GM03348 (cell line): ENCODE measurements at places on chromosomes 2 and 18.

GRCh38 chr18:33928231-33928630 is 296.5 kb downstream of the NOL4 start:
- no peak for DNase-seq

GRCh38 chr18:48201337-48202005 is 207.7 kb downstream of the ZBTB7C start:
- DNase-seq: no peak

GRCh38 chr2:231000211-231000904 is 4.4 kb downstream of the SPATA3 start:
- DNase-seq: no peak

GRCh38 chr2:148201075-148202004 is 180.4 kb downstream of the MBD5 start:
- DNase-seq: peak; percentile 5

GRCh38 chr2:224416656-224417360 is 14.9 kb upstream of the FAM124B start:
- no peak for DNase-seq

DNA sequence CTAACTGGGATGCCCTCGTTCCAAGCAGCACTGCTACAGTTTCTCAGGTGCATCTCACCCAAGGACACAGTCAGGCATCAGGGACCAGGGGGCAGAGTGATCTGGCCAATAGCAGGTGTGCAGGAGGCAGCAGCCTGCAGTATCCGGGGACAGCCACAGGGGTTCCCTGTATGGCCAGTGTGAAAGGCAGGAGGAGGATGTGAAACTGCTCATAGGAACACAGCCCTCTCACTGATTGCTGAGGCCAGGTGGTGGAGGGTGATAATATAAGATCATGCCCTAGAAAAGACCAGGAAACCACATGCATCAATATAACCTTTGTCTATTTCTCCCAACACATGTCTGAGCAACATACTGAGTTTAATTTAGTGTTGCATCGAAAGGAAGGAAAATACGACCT is 112.7 kb upstream of the TACR1 start:
- no peak for DNase-seq

- DNase-seq: no peak
These were observed 30.1 kb downstream of the C1D start for GRCh38 chr2:68032702-68033101.

DNA sequence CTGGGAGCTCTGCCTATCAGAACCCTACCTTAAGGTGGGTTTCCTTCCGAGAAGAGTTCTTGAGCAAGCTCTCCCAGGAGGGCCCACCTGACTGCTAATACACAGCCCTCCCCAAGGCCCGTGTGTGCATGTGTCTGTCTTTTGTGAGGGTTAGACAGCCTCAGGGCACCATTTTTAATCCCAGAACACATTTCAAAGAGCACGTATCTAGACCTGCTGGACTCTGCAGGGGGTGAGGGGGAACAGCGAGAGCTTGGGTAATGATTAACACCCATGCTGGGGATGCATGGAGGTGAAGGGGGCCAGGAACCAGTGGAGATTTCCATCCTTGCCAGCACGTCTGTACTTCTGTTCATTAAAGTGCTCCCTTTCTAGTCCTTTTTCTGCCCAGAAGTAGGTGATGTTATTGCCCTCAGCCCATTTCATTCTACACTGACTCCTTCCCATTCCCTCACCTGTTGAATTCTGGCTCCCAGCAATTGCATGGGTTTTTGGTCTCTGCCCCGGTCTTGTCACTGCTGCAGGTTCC is 6.5 kb downstream of the TMEM37 start:
- no peak for DNase-seq

- no peak for DNase-seq
These were observed 240.1 kb upstream of the VRK2 start for GRCh38 chr2:57806449-57806968.

GRCh38 chr2:221203125-221203524 is 369.0 kb downstream of the EPHA4 start:
- DNase-seq: no peak

GRCh38 chr2:12170121-12170520 is 423.7 kb downstream of the LPIN1 start:
- DNase-seq: no peak

GRCh38 chr2:105802587-105802986 is 57.9 kb downstream of the NCK2 start:
- no peak for DNase-seq

DNA sequence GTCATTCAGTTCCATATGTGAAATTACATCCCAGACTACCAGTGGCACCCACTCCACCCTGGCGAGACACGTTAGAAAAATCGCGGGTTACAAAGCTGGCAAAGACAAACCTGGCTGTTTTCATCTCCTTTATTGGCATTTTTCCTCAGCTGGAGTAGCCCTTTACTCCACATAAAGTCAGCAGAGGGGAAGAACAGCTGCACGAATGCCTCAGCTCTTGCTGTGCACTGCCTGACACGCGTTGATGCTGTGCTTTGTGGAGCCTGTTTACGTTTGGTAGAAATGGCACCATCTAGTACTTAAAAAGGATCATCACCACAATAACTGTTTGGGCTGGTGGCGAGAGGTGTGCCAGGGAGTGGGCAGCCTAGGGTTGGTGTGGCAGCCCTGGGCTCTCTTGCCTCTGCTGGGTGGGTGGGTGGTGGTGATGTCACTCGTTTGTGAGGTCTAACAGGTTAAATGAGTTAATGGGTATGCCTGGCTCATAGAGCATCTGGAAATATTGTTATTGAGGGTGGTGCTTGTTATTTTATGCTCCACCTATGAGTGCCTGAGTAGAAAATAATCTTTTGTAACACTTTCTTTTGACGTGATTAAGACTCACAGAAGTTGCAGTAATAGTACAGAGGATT is 16.4 kb downstream of the FARP2 start:
- DNase-seq: no peak

DNA sequence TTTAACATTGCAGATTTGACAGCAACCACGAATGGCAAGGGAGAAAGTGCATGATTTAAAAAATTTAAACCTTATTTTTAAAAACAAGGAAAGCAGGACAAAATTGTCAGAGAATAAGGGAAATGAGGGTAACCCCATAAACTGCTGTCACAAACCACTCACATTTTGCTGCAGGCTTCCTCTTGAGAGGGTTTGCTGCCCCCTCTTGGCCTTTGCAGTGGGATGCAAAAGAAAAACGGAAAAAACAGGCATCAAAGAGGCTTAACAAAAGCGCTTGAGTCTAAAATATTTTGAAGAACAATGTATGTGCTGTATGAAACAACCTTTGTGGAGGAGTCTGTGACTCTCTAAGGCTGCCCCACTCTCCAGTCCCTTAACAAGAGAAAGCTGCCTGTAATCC is 91.6 kb downstream of the TMX3 start:
- peak; percentile 86 for DNase-seq

DNA sequence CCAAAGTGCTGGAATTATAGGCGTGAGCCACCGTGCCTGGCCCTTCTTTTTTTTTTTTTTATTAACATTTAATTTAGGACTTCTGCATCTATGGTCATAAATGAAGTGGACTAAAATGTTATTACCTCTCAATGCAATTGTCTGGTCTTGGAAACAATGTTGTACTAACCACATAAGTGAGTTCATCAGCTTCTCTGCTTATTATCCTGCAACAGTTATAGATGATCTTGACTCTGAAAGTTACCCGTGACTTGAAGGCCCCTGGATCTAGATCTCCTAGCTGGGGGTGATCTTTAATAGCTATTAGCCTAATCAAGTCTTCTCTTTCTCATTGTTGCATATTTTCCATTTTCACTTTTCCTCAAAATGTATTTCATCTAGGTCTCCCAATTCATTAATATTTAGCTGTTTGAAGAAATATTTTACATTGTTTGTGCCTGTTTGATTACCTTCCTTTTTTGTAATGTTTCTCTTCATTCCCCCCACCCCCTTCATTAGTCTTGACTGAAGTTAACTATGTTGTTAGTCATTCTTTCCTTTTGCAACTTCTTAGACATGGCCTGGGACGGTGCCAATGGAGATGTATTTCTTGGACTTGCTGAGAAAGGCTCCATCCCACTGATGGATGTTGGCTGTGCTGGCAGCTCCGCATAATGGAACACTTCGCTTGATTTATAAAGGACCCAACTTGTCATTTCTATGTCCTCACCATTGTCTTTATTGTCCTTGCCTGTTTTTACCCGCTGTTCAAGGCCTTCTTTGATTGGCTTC is 141.6 kb upstream of the RIOK3 start:
- DNase-seq: peak; percentile 71

- no peak for DNase-seq
These were observed 165.7 kb upstream of the PXDN start for GRCh38 chr2:1910021-1910420.

DNA sequence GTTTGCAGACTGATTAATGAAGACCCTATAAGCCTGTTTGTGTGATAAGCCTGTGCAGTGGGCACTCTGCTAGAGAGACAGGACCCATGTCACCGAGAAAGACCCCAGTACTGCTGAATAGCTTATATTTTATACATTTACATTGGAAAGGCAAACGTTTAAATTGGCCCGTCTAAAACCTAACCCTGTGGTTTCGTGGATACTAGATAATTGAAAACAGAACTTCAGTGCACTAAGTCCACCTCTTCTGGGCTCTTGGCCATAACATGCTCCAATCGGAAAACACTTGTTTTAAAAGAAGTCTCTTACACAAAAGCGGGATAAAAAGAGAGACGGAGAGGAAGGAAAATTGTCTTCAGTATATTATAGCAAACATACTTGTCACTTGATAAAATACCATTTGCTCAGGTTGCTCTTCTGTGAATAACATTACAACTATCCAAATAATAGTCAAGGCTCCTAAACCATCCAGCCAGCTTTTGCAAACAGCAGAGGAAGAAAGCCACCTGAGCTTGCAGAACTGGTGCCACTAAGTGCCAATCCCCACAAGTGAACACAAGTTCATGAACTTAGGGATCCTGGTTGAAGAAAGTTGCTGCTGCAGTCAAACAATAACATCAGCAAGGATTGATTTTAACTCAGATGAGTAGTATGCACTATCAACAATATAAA is 218.4 kb upstream of the FN1 start:
- DNase-seq: peak; percentile 54

GRCh38 chr2:69733342-69734034 is 8.4 kb upstream of the ANXA4 start:
- no peak for DNase-seq

GRCh38 chr2:60652832-60653340 is 99.4 kb upstream of the BCL11A start:
- no peak for DNase-seq

GRCh38 chr2:190970873-190971506 is 43.0 kb downstream of the STAT1 start:
- no peak for DNase-seq

- DNase-seq: no peak
These were observed 87.6 kb upstream of the ODC1 start for GRCh38 chr2:10535703-10536102.

GRCh38 chr2:138703242-138703641 is 76.9 kb downstream of the NXPH2 start:
- no peak for DNase-seq

DNA sequence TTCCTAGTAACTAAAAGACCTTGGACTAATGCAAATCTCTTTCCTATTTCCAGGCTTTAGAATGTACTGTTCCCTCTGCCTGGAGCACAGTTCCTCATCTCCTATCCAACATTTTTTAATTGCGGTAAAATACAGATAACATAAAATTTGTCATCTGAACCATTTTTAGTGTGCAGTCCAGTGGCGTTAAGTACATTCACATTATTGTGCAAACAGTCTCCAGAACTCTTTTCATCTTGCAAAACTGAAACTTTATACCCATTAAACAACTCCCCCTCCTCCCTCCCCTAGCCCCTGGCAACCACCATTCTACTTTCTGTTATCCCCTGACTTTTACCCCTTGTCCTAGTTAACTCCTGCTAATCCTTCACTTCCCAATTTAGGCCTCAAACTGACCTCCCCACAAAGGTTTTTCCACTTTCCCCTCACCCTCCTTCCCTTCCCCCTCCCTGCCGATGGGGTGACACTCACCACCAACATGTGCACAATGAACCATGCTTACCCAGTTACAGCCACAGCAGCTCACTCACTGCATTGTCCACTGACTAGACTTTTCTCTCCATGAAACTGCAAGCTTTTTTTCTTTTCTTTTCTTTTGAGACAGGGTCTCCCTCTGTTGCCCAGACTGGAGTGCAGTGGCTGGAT is 54.8 kb downstream of the KIAA2012 start:
- no peak for DNase-seq

GRCh38 chr2:191049728-191050639 is 36.0 kb upstream of the STAT1 start:
- peak; percentile 55 for DNase-seq

GRCh38 chr2:102193074-102193473 is 6.3 kb downstream of the IL1RL2 start:
- no peak for DNase-seq

DNA sequence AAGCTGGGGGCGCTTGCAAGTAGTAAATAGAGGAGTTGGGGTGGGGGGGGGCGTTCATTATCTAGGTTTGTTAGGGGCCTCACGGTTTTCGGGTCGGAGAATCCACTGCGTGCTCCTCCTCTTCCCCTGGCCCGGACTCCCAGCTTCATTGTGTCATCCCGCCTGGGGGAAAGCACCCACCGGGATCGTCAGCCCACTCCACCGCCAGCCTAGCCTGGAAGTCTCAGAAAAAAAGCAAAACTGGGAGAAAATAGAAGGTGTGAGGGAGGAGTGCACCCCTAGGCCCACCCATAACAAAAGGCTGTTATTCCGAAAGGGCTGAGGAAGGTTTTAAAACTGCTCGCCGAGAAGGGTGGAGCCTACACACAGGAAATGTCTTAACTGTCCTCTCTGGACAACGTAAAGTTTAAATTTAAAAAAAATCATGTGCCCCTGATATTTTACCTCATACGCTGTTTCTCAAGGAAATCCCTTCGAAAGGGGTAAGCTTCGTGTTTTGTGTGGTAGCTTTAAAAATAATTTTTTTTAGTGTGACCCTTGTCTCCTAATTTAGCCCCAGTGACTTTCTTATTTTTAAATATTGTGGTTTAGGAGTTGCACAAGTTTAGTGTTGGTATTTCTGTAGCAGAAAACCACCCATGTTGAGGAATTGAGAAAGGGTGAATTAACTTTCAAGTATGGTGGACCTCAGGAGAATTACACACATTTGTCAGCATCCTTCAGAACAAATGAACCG is 104.2 kb downstream of the SPTBN1 start:
- DNase-seq: peak; percentile 71

- DNase-seq: peak; percentile 2
These were observed 1262.5 kb upstream of the CDH2 start for GRCh38 chr18:29439398-29439797.

DNA sequence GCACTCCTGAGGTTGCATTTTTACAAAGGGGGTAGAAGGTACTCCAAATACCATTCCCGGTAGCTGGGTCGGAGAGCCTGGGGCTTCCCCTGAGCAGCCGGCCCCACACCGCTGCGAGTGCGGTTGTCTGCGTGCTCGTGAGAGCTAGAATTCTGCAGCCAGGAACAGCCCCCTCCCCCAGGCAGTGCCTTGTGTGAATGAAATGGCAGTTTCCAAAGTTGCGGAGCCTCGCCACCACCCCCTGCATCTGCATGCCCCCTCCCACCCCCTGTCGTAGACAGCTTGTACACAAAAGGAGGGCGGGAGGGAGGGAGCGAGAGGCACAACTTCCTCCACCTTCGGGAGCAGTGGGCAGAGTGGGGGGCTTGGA is 1.1 kb downstream of the MYCN start:
- peak; percentile 13 for DNase-seq

GRCh38 chr2:100945930-100946607 is 56.0 kb upstream of the RPL31 start:
- DNase-seq: no peak
